ENCODE measurements at places on chromosomes 2 and 18.

DNA sequence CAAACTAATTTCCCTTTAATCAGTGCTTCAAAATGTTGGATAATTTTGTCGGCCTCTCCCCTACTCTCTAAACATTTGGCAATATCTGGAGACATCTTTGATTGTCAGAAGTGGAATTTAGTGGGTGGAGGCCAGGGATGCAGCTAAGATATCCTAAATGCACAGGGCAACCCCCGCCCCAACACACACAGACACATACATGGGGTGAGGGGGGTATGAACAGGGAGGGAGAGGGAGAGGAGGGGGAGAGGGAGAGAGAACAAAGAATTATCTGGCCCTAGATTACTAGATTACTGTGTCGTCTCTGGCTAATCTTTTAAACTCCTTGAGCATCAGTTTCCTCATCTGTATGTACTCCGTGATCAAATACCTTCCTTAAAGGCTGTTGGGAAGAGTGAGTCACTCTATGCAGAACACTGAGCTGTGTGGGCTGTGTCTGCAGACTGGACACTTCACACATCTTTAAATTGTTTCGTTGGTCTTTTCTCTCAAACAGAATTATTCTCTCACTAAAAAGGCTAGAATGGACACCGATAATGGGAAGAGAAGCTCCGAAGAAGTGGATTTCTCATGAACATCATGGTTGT, 2.9 kb downstream of the RNF149 start:
- DNase-seq: no peak

DNA sequence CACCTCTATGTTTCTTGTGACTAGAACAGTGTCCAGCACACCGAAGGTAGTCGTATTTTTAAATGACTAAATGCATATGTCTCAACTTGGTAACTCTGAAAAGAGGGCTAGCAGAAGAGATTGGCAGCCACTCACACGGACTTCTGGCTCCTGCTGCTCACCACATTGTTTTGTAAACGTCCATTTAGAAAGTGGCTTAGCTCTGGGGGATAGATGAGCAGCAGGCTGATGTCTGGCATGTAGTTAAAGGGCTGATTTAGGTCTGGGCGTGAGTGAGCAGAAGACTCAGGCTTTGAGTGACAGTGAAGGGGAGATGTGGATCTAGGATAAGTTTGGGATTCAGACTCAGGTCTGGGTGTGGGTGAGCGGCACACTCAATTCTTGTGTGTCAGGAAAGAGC, 372.9 kb upstream of the HS6ST1 start:
- DNase-seq: no peak

GRCh38 chr2:48397846-48398245, 132.1 kb upstream of the STON1 start:
- no peak for DNase-seq

DNA sequence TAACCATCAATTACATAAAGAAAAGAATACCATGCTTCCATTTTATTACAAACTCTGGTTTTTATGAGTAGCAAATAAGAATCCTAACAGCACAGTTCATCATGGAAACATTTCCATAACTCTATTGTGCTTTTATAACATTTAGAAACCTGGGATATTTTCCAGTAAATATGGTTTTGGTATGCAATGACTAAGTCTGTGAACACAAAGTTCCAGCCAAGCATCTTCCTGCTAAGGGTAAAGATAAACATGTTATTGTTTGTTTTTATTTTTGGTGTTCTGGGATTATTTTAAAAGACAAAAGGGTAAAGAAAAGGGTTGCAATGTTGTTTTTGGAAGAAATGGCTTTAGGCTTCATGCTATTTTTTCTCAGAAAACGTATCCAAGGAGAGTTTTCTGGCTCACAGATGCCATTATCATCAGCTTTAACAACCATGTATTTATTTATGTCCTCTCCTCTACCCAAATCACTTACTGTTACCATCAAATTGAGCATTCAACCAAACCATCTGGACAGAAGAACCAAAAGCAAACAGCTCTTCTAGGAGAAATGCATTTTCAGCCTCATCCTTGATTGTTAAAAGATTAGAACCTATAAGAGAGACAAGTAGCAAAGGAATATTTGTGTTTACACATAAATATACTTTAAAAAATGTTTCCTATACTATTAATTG, 116.0 kb downstream of the PLA2R1 start:
- no peak for DNase-seq

Measured in GM12865 (cell line).